ENCODE measurements at places on chromosomes 3 and 15. TPM values are rescaled to one million over a fixed set of nuclear protein-coding genes. Genes with fewer than 3 reads are reported as not detected.
A peak's percentile ranks its signal among the peaks of the same experiment; 100 is the strongest.

- no peak for DNase-seq
Observed at GRCh38 chr3:72519946-72520604, 328.2 kb downstream of the SHQ1 start.

DNA sequence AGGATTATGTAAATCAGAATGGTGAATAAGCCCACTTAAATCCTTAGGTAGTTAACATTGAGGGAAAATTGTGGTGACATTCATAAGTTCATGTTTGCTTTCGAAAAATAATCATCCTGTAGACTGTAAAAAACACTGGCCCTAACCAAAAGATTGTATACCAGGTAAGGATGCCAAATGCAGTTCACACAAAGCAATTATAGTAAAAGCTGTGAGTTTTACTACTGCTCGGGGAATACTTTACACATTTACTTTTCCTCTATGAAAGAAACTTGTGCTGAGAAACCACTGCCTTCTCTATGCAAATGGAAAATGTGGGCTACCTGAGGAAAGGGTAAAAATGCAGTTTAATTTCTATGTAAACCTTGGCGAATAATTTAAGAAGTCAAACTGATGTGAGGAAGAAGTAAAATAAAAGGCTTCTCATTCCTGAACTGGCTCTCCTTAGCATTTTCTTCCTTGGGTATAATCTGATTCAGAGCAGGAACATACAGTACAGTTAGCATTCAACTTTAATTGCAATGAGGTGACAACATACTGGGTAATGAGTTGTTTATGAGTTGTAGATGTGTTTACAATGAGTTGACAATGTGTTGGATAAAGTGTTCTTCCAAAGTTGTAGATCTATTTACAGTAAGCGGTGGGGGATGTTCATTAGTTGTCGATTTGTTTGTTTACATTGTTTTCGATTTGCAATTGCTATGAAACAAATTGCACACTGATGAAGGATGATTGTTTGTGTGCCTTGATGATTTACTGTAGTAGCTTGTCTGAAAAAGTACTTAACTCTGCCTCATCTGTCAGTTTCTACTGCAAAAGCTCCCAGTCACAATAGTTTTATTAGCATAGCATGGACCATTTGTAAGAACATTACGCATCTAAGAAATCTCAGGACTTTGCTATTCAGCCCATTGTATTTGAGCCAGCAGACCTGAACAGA lies 453.0 kb upstream of the DPH6 start:
- DNase-seq, result no peak

- DNase-seq, result no peak
Observed at GRCh38 chr15:92377083-92377789, 16.4 kb upstream of the ST8SIA2 start.

DNA sequence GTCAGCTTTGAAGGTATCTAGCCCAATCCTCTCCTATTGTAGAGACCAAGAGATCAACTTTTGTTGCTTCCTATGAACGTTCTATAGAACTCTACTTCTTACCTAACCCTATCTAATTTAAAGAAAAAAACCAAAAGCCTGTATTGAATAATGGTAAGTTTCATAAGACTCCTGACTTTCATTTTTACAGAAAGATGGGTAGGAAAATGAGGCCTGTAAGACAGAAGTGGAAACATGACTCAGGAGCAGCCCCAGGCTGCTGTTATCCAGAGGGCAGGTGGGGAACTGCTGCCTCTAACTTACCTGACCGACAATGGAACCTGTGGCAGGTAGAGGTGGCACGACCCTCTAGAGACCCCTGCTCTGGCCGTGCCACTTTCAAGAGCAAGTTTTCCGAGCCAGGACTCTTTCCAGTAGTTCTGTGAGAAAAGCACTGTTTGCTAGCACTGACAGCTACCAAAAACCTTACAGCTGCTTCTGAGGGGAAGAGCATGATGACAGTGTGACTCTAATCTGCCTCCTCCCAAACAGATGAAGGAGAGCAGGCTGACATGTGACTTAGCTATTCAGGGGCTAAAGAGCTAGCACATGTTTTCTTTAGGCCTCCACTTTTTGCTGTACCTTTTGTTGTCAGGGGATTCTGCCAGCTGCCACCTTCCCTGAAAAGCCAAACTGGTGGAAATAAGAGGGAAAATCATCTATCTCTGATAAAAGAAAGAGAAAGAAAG lies 17.5 kb downstream of the POPDC2 start:
- no peak for DNase-seq

GRCh38 chr3:50124052-50124799 lies 30.9 kb upstream of the SEMA3F start:
- DNase-seq, result no peak

GRCh38 chr3:29099296-29099695 lies 181.6 kb upstream of the RBMS3 start:
- DNase-seq, result no peak

DNA sequence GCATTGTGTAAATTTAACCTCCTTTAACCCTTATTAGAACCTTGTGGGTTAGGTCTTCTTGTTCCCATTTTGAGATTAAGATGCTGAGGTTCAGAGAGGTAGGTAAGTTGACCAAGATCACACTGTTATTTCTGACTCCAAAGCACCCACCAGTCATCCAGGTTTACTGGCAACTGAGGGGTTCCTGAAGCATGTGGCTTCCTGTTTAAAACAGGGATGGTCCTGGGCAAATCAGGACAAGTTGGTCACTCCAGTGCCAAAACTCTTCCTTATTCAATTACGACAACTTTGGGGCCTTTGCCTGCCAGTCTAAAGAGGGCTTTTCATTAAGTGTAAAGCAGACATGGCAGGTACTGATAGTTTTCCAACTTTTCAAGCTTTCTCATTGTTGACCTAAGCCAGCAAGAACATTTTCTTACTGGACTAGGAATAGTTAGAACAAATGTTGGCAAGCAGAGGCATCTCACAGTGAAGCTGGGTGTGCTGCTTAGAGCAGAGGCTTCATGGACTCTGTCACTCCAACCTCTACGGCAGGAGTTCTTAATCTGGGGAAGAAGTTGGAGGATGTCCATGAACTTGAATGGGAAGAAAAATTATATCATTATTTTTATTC lies 149.4 kb upstream of the ADAMTS9 start:
- DNase-seq, result no peak

- peak; percentile 36 for DNase-seq
Observed at GRCh38 chr3:143158014-143158988, 38.7 kb downstream of the CHST2 start.

GRCh38 chr3:123416173-123416572 lies 32.7 kb downstream of the ADCY5 start:
- DNase-seq, result no peak

DNA sequence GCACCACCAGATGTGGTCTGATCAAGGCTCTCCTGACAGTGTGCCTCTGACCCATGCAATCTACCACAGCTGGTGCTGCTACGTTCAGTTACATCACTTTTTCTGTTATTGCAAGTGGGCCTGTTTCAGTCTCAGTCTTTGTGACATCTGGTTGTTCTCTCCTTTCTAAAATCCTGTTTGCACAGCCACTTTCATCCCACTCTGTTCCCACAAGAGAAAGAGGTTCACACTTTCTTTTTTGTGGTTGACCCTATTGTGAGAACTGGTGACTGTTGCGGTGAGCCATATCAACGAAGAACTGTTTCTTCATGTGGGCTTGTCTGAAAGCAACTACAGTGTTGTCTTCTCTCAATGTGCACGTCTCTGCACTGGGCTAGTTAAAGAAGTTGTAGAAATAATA lies 342.8 kb upstream of the ARPP21 start:
- peak; percentile 11 for DNase-seq

GRCh38 chr3:136955813-136956212 lies 2.0 kb upstream of the IL20RB start:
- no peak for DNase-seq

DNA sequence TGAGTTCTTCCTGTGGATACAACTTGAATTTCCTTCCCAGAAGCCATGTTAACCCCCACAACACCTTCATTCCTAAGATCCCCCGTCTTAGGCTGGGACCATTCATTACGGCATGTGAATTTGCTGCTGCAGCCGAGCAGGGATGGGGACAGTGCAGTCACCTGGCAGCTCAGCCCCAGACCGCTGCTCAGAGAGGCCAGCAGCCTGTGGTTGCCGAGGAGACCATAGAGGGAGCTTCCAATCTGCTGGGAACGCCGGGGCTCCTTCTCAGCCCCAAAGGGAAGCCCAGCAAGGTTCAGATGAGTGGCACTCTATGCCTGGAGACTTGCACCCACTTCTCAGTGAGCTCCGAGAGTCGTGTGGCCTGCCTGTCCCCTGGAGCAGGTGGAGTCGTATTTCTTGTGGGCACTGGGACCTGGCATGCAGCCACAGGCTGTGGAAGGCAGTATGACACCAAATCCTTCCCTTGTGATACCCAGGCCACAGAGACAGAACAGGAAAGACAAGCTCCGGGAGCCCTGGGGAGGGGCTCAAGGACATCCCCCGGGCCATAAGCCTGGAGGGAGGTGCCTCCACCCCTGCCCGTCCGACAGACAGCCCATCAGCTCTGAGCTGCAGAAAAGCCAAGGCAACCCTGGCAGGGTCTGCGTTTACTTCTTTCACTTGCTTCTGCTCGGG lies 167.3 kb downstream of the FAM43A start:
- DNase-seq, result no peak

- peak; percentile 82 for DNase-seq
Observed at GRCh38 chr15:40338041-40338657, 2.6 kb downstream of the CCDC9B start.

DNA sequence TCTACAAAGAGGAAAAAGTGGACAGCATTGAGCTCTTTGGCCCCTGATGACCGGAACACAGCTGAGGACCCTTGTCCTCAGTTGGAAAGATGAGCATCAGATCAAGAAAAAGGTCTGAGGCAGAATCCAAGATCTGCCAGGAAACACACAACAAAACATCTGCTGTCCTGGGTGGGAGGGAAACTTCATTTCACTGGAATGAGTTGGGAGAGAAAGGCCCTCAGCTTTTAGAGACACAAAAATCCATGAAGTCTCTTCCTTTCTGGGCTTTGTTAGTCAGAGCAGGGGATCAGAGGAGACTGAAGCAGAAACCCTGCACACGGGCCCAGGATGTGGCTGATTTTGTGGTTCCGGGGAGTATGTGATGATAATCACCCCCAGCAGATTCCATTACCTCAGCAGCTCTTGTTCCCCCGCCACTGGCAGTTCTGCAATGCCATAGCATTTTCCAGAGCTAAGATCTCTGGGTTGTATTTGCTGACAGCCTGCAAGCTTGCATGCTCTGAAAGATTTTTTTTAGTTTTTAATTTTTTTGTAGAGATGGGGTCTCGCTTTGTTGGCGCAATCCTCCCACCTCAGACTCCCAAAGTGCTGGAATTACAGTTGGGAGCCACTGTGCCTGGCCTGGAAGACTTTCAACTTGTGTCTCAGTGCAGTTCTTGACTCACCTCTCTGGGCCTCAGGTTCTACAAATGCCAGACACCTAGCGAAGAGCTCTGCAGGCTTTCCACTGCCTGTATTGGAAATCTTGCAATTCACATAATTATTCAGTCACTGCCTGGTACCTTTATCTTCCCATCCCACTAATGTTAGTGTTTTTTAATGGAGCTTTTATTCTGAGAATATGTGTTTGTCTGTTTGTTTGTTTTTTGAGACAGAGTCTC lies 5.8 kb upstream of the TATDN2 start:
- peak; percentile 91 for DNase-seq

GRCh38 chr3:80040067-80040466 lies 272.3 kb upstream of the ROBO1 start:
- no peak for DNase-seq

DNA sequence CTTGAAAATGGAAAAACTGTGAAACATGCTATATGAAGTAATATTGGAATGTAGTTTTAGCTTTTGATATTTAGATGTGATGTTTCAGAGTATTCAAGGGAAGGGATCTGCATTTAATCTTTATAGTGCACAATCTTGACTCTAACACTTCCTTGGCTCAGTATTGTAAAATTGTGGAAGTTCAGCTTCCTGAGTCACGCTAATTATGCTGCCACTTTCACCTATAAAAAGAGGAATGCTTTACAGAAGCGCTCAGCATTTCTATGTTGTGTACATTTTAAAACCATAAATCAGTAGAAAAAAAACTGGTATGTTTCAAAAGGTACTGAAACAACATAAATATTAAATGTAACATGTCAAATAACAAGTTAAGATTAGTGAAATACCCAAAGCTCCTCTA lies 32.6 kb downstream of the SERPINI2 start:
- DNase-seq, result no peak

- DNase-seq, result no peak
Observed at GRCh38 chr15:31433091-31433490, 106.5 kb downstream of the KLF13 start.

DNA sequence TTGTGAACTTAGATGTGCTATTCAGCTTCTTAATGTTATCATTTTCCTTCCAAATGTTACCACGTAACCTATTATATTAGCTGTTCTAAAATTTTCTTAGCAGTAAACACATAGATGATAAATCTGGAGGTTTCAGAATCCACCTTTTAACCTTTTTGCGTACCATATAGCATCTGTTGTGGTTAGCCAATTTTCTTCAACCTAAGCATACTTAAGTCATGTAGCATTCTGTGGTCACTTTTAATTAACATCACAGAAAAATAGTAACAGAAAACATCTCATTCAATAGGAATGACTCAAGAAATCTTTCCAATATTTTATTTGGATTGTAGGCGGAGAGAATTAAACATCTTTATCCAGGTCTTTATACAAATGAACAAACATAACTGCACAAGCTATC lies 1465.3 kb upstream of the GBE1 start:
- no peak for DNase-seq

Gene MEIS2
- not detected for total RNA-seq

Gene RAD51
- 65.8 TPM for total RNA-seq

Gene GOLGA8G
- total RNA-seq, result not detected

Gene LMAN1L
- not detected for total RNA-seq

Gene ZMYND10
- 0.54 TPM for total RNA-seq

Gene CACNA1D
- total RNA-seq, result not detected

Gene CHST2
- total RNA-seq, result 4.4 TPM

Gene ASB14
- not detected for total RNA-seq
